ENCODE measurements at places on chromosomes 13 and 19. TPM values are rescaled to one million over a fixed set of nuclear protein-coding genes. Genes with fewer than 3 reads are reported as not detected.

HCN2 gene
- 2.4 TPM for total RNA-seq

OR1M1 gene
- total RNA-seq: not detected

ZNF763 gene
- 1.1 TPM for total RNA-seq

LYL1 gene
- 1.3 TPM for total RNA-seq

MAST3 gene
- total RNA-seq: 8.5 TPM

ATP4A gene
- not detected for total RNA-seq
